Stimulated activated CD4-positive, alpha-beta T cell treated with anti-CD3 and anti-CD28 coated beads, Interleukin-1b, Interleukin-23, amount 100 ng/mL, for 24 hours (primary cell): ENCODE measurements at places on chromosomes 7 and 10.

DNA sequence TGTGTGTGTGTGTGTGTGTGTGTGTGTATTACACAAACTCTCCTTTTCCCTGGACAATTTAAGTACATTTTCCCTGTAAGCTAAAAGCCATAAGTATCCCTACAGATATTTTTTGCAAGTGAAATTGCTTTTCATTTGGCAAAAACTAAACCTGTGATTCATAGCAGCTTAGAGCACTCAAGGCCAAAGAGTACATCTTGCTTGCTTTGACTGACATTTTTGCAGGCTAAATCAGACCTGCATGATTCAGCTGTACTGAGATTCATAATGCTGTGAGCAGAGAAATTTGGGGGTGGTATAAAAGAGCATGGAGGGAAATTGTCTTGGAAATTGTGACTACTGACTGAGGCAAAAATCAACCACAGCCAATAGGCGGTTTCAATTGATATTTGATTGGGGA is 500.4 kb downstream of the GFRA1 start:
- DNase-seq = no peak

DNA sequence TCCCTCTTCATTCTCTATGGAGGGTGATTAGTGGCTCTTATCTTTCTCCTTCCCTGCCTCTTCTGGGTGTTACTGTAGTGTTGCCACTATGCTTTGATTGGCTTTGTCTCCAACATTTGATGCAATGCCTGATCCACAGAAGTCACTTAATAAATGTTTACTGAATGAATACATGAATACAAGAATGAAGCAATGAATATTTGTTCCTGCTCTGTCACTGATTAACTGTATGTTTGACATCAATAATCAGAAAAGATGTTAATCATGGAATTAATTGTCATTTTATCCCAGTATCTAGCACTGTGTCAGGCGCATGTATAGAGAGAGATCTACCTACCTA is 4.3 kb downstream of the ANK3 start:
- DNase-seq = no peak

GRCh38 chr10:30705625-30706149 is 76.1 kb upstream of the LYZL2 start:
- DNase-seq = no peak

DNA sequence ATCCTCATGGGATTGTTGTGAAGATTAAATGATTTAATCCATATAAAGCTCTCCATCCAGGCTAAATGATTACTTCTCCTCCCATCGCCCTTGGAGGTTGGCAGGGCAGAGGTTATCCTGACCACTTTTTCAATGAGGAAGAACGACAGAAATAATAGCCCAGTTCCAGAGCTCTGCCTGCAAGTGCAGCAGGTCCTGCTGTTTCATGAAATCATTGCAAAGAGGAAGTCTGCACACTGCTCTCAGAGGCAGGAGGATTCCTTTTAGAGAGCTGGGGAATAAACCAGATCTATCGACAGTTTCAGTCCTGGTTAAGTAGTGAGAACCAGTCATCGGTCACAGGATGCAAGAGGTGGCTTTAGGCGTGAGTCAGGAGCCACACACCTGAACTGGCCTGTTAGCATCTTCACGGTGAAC is 25.0 kb upstream of the CDH23 start:
- DNase-seq = no peak

- DNase-seq = no peak
These were observed 178.9 kb downstream of the ADK start for GRCh38 chr10:74329873-74330272.

DNA sequence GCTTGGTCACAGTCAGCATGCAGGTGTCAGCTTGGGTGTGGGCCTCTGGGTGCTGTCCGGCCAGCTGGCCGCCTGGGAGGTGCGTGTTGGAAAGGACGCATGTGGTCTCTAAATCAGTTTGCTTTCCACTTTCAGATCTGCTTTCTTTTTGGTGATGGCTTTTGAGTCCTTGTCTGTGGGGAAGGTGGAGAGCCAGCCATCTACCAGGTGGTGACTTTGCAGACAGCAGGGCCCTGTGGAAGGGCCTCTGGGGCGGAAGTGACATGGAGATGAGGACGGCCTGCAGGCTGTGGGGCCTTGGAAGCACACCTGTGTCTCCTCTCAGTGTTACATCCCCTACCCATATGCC is 59.4 kb downstream of the WDR37 start:
- DNase-seq = no peak

DNA sequence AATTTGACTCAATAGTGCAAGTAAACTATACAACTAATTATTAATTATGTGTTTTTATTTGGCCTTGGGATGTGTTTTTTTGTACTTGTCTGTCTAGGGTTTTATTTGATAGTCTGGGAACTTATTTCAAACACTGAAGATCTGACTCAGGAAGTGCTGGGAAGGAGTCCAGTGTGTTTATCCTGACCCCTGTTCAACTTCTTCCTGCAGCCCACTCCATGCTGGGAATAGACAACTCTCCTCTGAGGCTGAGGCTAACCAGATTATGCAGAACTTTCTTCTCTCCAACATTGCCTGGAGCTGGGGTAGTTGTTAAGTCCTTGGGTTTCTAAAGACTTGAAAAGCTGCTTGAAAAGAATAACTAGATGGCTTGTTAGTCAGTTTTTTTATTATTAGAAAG is 6.9 kb downstream of the CISD1 start:
- DNase-seq = no peak

- no peak for DNase-seq
These were observed 162.5 kb upstream of the CELF2 start for GRCh38 chr10:10855151-10855581.

- no peak for DNase-seq
These were observed 91.2 kb downstream of the FAM13C start for GRCh38 chr10:59271160-59271559.

DNA sequence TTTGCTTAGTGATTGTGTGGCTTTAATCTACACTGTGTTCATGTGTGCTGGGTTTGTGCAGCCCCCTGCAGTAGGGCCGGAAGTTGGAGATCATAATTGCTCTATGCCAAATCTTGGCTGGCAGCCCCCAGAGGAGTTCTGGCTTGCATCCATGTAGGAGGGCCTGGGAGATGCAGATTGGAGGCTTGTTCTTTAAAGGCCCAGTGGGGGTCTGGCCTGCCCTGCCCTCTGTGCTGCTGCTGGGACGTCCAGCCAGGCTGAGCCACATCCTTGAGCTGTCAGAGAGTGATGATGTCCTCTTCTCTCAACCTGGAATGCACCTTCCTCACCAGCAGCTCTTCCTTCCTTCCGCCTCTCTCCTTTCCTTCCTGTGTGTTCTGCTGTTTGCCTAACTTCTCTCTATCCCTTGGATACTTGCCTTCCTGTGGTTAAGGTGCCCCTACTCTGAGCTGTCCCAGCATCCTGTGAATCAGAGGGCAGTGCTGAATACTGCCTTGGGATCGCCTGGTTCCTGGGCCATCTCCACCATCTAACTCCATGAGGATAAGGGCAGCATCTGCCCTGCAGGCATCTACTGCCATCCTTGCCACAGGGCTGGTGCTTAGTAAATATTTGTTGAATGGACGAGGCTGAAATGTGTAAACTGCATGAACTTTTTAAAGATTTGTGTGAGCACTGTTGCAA is 30.2 kb downstream of the DOCK1 start:
- no peak for DNase-seq

DNA sequence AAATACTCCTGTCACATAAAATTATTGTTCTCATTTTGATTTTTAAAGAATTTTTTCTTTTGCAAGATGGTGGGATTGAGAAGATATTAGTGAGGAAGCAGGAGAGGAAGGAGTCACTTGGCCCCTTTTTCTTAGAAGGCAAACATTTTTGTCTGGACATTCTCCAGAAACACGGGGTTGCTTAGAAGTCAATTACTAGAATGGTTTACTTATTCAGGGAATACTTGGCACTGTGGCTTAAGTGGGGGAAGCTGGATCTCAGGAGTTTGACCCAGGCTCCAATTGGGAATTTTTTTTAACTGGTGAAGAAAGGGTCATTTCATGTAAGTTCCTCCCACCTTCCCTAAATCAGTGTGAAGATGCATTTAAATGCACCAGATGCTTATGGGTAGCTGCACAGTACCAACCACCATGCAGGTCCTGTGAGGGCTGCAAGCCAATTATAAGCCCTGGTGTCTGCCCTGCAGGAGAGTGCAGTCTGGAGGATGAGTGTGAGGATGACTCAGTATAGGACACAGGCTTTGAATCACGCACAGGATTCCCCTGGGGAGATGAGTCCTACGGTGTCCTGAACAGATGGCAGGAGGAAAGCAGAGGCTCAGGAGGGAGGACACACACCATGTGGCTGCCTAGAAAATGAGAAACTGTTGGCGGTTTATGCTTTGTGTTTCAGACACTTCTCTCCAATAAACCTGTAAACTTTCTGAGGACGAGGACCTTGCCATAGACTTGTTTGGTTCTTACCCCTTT is 299.1 kb downstream of the PLXNA4 start:
- no peak for DNase-seq

DNA sequence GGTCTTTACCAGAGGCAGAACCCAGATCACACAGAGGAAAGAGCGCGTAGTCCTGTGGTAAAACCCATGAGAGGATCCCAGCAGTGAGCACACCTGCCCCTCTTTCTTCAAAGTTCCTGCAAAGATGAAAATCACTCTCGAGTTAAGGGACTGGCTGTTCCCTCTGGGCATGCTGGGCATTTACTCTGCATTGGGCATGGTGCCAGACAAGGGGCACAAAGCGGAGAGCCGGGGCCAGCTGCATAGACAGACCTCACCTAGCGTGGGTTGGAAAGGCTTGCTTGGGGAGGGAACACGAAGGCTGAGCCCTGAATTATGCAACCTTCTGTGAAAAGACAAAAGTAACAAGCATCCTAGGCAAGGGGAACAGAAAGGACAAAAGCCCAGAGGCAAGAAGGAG is 120.0 kb upstream of the TCERG1L start:
- no peak for DNase-seq

DNA sequence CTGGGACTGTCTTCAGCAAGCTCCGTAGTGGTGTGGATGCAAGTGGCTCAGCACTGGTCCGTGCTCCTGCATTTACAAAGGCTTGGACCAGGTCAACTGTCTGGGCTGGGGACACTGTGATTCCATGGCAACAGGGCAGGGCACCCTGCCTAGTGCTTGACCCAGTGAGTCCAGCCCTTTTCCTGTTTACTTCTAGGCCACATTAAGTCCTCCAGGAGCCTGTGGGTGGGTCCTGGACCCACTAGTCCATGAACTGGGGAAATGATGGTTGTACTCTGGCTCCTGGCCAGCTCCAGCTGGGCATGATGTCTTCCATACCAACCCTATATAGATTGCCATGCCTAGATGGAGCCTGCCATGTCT is 152.0 kb downstream of the RPS24 start:
- no peak for DNase-seq

- DNase-seq = no peak
These were observed 3.1 kb upstream of the FAM171A1 start for GRCh38 chr10:15374156-15374555.
